ENCODE measurements at places on chromosomes 7 and 10.

DNA sequence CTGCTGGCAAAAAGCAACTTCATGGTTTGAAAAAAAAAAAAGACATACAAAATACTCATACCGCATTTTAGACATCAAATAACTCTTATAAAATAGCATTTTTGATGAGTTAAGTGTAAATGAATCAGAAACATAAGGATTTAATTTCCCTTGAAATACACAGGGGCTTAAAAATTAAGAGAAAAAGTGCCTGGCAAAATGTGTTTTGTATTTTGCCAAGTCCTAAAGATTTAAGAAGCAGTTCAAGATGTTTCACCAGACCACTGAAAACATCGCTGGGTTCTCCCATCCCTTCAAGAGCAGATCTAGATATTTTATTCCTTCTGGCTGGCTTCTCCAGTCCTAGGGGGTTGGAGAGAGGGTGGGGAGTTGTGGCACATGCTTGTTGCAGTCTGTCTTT, 396.4 kb downstream of the INHBA start:
- no peak for DNase-seq

DNA sequence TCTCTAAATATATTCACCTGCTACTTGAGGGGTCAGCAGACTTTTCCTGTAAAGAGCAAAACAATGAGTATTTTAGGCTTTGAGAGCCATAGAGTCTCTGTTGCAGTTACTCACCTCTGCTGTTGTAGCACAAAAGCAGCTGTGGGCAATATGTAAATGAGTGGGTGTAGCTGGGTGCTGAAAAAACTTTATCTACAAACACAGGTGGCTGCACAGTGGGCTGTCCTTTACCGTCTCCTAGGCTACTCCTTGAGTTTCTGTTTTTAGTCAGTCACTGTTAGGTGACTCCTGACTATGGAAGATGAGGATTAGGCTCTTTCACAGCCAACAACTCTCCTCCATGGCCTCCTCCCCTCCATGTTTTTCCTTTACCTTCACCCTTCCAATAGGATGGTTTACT, 286.1 kb upstream of the C7orf33 start:
- DNase-seq = no peak

DNA sequence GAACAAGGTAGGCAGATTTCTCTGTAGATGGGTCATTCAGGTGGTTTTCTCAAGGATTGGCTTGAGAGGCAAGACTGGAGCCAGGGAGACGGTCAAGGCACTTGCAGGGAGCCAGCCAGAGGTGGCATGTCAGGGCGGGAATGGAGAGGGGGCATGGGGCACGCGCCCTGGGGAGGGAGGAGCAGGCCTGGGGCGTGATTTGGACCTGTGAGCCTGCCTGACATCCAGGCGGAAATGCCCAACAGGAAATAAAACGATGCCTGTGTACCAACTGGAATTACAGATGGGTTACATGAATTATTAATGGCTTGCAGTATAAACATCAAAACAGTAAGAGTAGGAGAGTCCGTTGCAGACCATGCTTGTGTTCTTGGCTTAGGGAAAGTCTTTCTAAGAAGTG, 8.6 kb upstream of the SUN1 start:
- DNase-seq = no peak

- no peak for DNase-seq
These were observed 36.7 kb downstream of the MTERF1 start for GRCh38 chr7:91843831-91844230.

DNA sequence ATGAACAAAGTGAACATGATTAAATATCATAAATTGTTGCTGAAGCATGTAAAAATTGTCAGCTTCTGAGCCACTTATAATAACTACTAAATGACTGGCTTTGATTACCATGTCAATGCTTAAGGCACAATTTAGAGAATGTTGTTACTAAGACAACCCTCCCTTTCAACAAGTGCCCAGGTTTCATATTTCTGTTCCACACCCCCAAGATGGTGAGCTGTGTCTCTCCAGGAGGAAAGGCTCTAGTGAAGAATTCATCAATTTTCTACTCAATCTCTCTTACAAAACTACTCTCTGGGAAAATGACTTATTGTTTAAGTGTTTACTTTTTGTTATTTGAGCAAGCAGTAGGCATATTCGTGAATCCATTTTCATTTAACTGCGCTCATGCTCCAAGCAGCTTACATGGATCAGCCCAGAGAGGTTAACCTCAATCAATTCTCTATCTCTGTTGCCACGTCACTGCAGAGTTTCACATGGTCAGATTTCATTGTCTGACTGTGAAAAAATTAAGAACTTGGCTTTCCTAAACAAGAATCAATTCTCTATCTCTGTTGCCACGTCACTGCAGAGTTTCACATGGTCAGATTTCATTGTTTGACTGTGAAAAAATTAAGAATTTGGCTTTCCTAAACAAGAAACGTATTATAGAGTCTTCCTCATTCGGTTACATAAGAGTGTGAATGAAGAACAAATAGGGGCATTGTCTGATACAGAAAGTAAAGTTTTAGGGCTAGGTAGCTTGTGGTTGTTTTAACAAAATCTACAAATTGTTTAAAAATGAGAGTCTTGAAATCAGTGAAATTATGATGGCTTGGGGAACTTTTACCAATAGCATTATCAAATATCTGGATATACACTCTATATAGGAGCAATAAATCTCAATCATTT, 49.7 kb downstream of the CCDC71L start:
- DNase-seq = no peak

- no peak for DNase-seq
These were observed 192.0 kb downstream of the OTUD1 start for GRCh38 chr10:23630885-23631284.

DNA sequence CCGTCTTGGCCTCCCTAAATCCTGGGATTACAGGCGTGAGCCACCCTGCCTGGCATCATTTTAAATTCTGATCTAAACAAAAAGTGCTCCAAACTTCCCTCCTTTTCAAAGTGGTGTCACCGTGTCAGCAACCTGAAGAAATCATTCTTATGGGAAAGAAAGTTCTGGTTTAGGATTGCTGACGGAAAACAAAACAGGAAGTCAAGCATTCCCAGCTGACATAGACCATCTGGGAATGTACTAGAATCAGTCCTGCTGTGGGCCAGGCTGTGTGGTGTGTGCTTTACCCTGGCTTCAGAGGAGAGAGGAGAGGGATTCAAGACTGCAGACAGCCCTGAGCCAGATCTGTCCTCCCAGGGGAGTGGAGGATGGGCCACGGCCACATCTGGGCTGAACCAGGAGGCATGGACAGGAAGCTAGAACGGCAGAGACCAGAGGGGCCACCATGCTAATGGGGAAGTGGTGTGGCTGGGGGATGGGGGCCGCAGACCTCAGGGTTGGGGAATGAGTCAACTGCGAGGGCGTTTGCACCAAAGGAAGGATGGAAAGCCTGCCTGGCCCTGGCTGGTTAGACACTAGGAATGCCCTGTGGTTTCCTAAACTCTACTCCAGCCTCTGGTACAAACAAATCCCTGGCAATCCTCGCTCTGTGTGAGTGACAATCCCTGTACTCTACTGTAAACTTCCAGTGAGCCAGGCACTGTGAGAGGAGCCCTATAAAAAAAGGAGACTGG, 16.7 kb upstream of the CLIP2 start:
- DNase-seq = no peak

DNA sequence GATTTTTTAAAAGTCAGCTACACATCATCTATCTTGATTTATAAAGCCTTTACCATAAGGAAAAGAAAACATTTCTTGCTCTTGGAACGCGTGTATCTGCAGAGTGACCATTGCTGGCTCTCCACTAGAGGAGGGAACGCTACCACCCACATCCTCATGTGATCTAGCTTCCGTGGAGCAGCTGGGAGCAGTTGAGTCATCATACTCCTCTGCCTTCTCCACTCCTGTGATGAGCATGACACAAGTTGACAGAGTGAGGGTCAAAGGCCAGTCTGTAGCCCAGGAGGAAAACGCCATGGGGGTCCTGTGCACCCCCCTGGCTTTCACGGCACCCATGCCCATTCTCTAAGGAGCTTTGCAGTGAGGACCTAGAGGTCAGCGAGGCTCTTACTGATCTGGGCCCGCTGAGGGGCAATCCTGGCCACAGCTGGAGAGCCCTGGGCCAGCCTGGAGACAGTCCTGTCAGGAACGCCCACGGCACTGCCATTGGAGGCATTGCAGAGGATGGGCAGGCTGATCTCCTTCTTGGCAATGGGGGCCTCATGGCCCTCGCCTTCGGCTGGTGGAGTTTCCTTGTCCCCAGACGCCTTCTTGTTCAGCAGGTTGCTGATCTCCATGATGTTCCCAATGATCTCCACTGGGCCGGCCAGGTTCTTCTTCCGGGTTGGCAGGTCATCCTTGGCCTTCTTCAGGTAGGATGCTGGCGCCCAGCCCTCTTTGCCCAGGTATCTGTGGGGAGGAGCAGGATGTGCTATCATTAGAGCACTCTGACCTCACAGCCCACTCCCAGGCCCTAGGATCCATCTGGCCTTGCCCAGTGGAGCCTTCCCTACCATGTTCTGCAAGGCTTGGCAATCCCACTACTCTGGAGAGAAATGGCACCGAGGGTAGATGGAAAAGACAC, 119.2 kb downstream of the NEURL1 start:
- no peak for DNase-seq

GRCh38 chr10:79321951-79322350, 25.3 kb upstream of the PPIF start:
- no peak for DNase-seq

DNA sequence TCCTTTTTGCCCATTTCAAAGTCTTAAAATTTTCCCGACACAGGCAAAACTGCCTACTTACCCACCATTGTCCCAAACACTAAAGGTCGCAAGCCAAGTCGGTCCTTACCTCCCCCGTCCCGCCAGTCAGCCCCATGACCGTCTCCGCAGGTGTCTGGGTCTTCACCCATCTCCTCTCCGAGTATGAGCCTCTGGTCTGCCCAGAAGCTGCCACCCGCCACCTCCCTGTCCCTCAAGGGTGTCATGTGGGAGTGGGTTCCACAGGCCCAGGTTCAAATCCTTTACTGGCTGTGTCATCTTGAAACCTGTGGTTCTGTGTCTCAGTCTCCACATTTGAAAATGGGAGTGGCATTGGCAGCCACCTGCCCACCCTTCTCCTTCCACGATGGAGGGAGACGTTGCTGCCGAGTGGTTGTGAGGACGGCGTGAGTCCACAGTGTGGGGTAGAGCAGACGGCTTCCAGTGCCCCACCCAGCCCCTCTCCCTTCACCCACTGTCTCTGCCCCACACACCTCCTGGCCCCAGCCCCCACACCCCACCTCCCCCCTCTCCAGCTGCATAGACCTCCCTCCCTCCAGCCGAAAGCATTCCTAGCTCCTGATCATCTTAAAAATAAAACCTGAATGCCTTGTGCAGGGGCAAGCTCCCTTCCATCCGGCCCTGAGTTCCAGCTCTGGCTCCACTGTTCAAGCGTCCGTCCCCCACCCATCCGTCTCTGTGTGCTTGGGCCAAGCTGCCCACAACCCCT, 35.3 kb downstream of the FOXL3 start:
- no peak for DNase-seq

DNA sequence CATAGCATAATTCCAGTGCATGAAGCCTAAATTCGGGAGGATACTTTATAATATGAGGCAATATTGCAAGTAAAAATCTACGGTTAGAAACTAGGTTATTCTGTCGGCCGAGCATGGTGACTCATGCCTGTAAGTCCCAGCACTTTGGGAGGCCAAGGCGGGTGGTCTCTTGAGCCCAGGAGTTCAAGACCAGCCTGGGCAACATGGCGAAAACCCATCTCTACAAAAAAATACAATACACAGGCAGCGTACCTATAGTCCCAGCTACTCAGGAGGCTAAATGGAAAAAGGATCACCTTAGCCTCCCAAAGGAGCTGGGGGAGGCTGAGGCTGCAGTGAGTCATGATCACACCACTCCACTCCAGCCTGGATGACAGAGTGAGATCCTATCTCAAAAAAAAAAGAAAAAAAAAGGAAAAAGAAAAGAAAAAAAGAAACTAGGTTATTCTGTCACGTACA, 14.2 kb downstream of the SKAP2 start:
- DNase-seq = no peak

DNA sequence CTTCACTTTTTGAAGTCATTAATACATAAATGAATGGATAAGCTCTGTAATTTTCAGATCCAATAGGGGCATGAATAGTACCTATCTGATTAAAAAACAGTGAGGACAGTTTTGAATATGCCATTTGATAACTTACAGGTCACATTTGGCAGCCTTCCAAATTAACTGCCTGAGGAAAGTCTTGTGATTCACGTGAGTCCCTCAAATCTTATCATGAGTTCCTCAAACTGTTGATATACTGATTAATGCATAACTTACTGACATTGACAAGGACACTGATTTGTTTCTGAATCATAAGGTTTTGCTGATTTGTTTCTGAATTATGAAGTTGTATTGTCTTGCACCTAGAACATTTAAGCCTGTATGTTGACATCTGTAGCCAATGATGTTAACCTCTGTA, 55.1 kb downstream of the ANKMY2 start:
- DNase-seq = no peak

GRCh38 chr10:82889728-82890127, 1014.7 kb downstream of the NRG3 start:
- no peak for DNase-seq
